ENCODE measurements at places on chromosomes 13 and 19.

DNA sequence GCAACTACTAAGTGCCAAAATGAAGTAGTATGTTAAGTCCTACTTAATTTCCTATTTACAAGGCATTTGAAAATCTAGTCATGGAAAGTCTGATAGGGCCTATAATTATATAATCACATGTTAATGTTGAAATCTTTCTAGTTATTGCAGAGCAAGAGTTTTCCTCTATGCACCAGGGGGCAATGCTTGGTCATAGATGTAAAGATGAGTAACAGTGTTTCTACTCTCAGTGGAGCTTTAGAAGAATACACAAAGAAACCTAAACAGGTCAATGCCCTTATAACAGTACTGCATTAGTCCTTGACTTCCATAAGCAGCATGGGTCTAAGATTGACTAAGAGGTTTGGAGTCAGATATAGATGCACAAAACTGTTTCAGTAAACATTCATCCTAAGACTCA, 218.7 kb downstream of the KCTD12 start:
- DNase-seq: peak; percentile 16

- no peak for DNase-seq
Measured at GRCh38 chr13:103878891-103879605, 812.8 kb upstream of the SLC10A2 start.

- DNase-seq: no peak
Measured at GRCh38 chr19:34391813-34392212, 12.4 kb upstream of the PDCD2L start.

DNA sequence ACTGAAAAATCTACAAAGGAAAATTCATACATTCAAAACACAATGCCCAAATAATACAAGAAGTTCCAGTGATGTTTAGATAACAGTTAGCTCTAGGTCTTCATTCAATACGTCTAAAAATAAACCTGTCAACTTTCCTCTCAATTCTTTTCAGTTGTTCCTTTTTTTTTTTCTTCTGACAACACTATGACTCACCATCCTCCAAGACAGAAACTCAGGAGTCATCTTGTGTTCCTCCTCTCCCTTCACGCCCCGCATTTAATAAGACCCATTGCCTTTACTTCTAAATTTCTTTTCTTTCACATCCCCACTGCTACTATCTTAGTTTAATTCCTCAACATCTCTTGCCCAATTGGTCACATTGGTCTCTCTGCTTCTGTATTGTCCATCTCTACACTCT, 759.9 kb downstream of the GPC5 start:
- DNase-seq: no peak

GRCh38 chr19:17487284-17488121, 17.2 kb downstream of the SLC27A1 start:
- DNase-seq: no peak

DNA sequence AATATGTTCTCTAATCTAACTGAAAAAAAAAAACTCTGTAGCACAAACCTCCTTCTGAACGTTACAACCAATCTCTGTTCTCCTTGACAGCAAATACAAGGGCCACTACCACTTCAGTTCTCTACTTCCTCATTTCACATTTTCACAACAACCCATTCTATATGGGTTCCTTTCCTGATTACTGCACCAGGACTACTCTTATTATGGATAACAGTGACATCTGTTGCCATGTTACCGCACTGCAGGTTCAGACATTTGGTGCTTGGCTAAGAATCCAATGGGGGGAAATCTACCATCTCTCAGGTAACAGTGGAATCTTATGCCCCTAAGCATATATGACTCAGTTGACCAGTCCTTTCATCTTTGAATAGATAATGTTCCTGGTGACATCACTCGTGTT, 11.6 kb upstream of the FPR3 start:
- no peak for DNase-seq

DNA sequence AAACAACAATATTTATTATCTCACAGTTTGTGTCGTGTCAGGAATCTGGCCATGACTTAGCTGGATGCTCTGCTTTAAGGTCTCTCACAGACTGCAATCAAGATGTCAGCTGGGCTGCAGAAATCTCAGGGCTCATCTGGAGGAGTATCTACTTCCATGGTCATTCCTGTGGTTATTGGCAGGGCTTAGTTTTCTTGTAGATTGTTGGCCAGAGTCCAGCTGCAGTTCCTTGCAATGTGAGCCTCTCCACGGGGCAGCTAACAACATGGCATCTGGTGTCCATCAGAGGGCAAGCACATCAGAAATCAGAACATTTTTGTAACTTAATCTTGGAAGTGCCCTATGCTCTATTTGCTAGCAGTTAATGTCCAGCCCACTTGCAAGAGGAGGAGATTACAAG, 45.7 kb upstream of the TDRD3 start:
- DNase-seq: no peak

DNA sequence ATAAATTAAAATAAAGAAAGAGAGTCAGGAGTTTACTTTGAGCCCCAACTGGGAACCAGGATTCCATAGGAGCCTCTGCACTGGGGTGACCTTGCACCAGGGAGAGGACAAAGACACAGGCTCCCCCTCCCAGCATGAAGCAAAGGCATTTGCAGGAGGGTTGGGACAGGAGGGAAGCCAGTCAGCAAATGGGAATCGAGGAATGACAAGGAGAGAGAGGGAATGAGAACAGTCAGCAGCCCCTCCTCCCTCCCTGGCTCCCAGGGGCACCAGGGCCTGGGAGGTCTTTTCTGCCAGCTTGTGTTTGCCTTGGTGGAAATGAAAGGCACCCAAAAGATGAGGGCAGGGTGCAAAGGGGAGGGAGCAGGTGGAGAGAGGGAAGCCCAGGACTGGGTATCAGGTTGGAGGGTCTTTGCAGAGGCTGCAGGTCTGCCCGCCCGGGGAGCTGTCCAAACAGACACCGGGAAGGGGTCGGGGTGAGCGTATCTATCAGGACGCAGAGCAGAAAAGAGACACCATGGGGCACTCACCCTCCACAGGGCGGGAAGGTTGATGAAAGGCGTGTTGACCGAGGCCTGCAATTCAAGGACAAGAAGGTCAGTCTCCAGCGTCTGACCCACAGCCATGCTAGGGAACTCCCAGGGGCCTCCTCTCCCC, 3.8 kb downstream of the SBSN start:
- DNase-seq: no peak

DNA sequence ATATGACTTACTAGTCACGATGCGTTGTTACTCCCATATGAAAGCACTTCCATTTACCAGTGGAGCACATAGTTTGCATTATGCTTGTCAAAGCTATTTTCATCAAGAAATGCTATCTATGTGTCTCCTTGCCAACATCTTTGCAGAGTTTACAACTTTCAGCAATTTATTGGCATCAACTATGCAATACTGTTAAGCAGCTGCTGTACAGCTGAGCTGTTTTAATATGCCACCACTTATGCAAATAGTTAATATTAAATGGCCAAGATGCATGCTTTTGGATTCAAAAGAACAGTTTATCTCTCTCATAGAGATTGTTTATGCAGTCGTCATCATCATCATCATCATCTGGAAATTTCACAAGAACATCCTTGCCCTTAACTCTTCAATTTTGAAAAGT, 67.9 kb upstream of the KLF5 start:
- DNase-seq: no peak

DNA sequence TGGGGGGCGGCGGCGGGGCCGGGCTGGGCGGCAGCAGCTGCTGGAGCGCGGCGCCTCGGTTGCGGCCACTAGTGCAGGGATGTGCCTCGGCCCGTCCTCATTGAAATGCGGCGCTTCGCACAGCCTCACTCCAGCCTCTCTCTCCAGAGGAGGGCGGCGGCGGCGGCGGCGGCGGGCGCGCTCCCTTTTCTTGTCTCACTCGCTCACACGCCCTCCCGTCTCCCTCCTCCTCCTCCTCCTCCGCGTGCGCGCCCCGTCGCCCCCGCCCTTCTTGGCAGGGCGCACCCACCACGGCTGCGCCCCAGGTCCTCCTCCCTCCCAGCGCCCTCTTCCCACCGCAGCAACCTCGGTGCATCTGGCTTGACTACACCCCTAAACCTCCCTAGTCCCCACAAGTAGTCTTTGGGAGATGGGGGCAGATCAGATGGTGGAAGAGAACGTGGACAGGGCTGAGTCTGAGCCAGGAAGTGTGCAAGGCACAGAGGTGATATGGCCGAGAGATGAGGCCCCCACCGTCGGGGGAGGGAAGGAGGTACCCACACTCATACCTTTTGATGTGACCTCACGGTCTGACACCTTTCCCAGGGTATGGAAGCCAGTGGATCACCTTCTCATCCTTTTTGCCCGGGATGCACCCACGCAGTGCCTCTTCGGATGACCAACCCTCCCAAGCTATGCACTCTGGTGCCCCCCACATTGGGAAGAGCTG, at the start of gene DCLK1:
Gene DCLK1 (minus strand): TSS at position 161 of the 709 bp plus-strand sequence.
- DNase-seq: no peak

GRCh38 chr19:16516923-16517610, 20.9 kb downstream of the C19orf44 start:
- DNase-seq: no peak

DNA sequence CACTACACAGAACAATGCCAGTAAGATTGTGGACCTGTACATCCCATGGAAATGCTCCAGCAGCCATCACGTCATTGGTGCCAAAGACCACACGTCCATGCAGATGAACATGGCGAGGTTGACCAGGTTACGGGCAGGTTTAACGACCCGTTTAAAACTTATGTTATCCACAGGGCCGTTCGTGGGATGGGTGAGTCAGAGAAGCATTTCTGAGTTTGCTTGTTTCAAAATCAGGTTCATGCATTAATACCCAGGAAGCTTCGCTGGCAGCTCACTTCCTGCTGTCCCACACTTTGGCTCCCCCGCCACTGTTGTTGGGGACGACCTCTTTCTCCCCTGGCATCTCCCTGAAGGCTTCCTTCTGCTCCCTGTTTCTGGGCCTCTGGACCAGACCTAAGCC, 194.1 kb downstream of the USP12 start:
- no peak for DNase-seq

DNA sequence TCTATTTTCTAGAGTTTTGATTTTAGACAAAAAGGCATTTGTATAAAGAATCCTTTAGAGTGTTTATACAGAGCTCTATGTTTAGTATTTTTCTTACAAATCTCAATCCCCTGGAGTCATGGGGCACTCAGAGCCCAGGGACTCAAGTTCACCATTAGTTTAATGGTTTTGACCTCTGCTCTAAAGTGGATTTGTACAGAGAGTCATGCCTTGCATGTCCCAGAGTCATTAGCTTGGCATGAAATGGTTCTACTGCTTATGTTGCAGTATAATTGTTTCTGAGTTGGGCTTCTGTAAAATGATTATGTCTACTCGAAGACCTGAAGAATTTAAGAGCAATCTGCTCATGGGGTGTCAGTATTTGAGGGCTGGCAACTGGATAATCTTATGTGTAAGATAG, 406.2 kb downstream of the DLEU7 start:
- no peak for DNase-seq

- no peak for DNase-seq
Measured at GRCh38 chr13:45941261-45941660, 89.7 kb upstream of the SIAH3 start.

DNA sequence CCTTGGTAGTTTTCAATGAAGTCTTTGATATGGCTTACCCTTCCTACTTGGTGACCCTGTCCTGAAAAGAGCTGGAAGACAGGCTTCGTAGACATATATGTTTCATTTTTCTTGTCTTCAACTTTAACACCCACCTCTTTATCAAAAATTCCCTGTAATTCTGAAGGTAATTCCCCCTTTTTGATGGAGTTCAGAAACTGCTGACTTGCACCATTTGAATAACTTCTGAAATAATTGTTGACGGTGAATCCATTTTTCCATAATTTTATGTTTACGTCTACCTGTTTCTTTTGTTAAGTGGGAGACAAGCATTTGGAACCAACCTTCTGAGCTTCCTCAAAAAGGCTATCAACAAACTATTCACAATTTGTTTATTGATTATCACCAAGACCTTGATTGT, 14.6 kb upstream of the ZNF177 start:
- DNase-seq: no peak

- no peak for DNase-seq
Measured at GRCh38 chr19:13139633-13140311, 10.4 kb downstream of the STX10 start.

DNA sequence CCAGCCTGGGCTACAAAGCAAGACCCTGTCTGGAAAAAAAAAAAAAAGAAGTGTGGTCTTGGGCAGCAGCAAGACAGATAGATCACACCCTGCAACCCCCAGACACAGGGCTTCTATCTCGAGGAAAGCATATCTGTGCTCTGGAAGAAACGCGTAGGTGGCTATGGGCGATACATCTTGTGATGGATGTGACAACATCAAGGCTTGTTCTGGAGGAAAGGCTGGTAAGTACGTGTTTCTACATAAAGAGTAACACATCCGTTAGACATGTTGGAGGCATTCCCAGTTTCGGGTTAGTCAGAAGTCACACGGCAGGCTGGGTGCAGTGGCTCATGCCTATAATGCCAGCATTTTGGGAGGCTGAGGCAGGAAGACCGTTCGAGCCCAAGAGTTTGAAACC, 6.6 kb upstream of the DHDH start:
- DNase-seq: no peak

GRCh38 chr13:81987677-81988357, 1646.9 kb upstream of the SPRY2 start:
- DNase-seq: no peak

DNA sequence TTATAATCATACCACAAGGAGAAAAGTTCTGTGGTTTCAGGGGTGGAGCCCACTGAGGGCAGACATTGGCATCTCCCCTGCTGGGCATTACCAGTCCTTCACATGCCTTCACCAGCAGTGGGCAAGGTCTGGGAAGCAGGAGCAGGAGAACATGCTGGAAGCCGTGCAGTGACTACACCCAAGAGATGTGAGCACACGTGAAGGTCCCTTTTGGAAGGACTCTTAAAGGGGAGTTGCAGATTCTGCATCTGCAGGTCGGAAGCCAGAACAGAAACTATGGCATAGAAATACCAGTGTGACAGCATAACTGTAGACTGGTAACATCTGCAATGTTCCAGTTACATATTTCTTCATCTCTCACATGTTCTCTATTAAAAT, 26.9 kb upstream of the KL start:
- no peak for DNase-seq

DNA sequence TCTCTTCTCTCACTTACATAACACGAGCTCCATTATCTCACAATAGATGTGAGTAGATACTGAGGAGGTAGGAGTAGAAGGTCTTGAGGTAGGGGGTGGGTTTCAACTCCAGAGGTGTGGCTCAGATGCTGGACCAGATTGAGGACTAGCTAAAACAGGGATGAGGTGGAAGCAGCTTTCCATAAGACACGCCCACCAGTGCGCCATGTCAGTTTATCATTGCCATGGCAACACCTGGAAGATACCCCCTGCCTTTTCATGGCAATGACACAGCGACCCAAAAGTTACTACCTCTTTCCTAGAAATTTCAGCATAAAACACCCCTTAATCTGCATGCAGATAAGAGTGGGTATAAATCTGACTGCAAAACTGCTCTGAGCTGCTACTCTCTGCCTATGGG, 44.1 kb downstream of the KCTD15 start:
- DNase-seq: no peak

- no peak for DNase-seq
Measured at GRCh38 chr13:36599641-36600040, 74.2 kb upstream of the SERTM1 start.

GRCh38 chr13:113364901-113365582, 1.1 kb upstream of the GRTP1 start:
- DNase-seq: no peak

Measured in SK-N-MC (cell line).